ENCODE measurements at places on chromosomes 4 and X. TPM values are rescaled to one million over a fixed set of nuclear protein-coding genes. Genes with fewer than 3 reads are reported as not detected.

The PARM1 gene
- 0.48 TPM for total RNA-seq

The CLIC2 gene
- total RNA-seq, result 1.1 TPM

The GC gene
- not detected for total RNA-seq

The CFAP299 gene
- not detected for total RNA-seq

The UTP3 gene
- 43.3 TPM for total RNA-seq

DNA sequence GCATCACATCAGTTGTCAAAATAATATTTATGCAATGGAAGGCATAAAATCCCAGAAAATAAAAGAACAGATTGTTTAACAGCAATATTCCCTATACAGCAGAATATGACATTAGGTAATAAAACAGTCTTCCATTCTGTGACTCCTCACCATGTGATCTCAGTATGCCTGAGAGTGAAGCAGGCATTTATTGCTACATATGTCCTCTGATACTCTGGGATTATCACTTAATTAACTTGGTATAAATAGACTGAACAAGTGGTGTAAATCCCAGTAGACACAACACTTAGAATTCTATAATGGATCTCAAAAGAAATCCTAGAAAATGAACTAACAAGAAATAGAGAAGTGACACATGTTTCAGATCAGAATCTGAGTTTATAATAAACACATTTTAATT is 841.3 kb downstream of the PDHA2 start:
- no peak overlapping the region for H3K27ac ChIP-seq
- no peaks in the 10 kb centered on the region for H3K36me3 ChIP-seq
- no peak overlapping the region for H3K4me3 ChIP-seq

DNA sequence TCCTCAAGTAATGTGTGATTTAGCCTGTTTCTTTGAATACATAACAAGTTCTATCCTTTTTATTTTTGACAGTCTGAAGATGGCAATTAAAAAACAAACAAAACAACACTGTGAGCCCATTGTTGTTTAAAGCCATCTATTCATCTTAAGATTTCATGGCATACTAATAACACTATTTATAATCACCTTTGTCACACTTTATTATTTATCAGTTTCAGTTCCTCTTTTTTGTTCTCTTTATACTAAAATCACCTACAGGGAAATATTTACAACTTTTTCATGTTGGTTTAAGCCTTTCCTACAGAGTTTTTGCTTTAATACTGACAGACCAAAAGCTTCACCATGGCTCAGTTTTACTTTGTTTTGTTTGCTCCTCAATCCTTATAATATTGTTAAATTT is 247.4 kb upstream of the CTSO start:
- no peaks in the 10 kb centered on the region for H3K36me3 ChIP-seq
- H3K4me1 ChIP-seq, result no peaks in the 10 kb centered on the region
- H3K27ac ChIP-seq, result no peak overlapping the region
- no peak for DNase-seq
- H3K27me3 ChIP-seq, result no peaks in the 10 kb centered on the region

DNA sequence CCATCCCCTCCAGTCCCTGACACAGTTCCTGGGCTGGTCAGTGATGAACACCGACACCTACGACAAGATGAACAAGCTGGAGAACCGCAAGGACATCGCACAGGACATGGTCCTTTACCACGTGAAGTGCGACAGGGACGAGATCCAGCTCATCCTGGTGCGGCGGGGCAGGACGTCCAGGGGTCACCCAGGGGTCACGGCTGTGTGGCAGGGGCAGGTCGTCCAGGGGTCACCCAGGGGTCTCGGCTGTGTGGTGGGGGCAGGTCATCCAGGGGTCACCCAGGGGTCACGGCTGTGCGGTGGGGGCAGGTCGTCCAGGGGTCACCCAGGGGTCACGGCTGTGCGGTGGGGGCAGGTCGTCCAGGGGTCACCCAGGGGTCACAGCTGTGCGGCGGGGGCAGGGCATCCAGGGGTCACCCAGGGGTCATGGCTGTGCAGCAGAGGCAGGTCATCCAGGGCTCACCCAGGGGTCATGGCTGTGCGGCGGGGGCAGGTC is 16.7 kb downstream of the ATP5ME start:
- no peaks in the 10 kb centered on the region for H3K27me3 ChIP-seq
- H3K4me3 ChIP-seq, result no peak overlapping the region
- H3K36me3 ChIP-seq, result no peaks in the 10 kb centered on the region
- no peak for DNase-seq
- H3K4me1 ChIP-seq, result no peaks in the 10 kb centered on the region

- H3K4me1 ChIP-seq, result no peaks in the 10 kb centered on the region
- no peak overlapping the region for H3K4me3 ChIP-seq
- DNase-seq, result no peak
- no peak overlapping the region for H3K27ac ChIP-seq
- peaks cover 14% of the 10 kb centered on the region for H3K36me3 ChIP-seq
These were observed 25.1 kb downstream of the DDX60 start for GRCh38 chr4:168293386-168293975.

DNA sequence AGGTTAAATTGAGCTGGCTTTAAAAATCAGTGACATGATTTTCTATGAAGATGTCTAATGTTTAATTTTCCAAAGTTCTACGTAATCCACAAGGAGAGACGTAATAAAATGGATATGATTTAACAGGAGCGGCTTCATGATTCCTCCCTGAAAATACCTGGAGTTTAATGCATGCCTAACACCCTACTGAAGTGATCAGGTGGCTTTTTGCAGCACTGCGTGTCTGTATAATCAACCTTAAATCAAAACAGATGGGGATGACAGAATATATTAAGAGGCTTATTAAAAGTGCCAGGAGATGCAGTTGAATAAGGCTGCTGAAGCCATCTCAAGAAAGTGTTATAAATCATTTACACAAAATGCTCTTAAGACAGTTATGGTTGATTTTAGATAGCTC is 112.4 kb upstream of the TLR3 start:
- DNase-seq, result no peak
- H3K27ac ChIP-seq, result no peak overlapping the region
- H3K4me3 ChIP-seq, result no peak overlapping the region
- H3K4me1 ChIP-seq, result no peaks in the 10 kb centered on the region
- no peaks in the 10 kb centered on the region for H3K27me3 ChIP-seq
- H3K36me3 ChIP-seq, result no peaks in the 10 kb centered on the region
